ENCODE measurements at places on chromosomes 16 and 17.

GRCh38 chr16:15457400-15457799 is 23.0 kb downstream of the BMERB1 start:
- no peak for DNase-seq

DNA sequence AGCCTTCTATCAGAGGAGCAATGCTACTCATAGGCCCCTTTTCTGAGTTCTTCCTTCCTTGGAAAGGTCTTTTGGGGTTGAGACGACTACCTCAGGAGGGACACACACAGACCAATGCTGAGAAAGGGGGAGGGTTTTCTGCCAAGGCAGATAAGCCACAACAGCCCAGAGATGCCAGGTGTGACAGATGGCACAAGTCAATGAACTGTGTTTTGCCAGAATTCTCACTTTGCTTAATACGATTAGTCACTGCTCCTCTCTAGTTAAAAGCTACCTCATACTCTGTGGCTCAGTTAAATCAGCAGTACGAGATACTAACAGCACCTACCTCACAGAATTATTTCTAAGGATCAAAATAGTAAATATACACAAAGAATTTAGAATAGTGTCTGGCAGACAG is 8.0 kb downstream of the BRD7 start:
- no peak for DNase-seq

GRCh38 chr16:67150833-67151396 is at the start of gene B3GNT9:
TSS of gene B3GNT9 (minus strand) at chr16:67150998. CDS start at chr16:67150485, 513 bp downstream.
- DNase-seq: no peak

DNA sequence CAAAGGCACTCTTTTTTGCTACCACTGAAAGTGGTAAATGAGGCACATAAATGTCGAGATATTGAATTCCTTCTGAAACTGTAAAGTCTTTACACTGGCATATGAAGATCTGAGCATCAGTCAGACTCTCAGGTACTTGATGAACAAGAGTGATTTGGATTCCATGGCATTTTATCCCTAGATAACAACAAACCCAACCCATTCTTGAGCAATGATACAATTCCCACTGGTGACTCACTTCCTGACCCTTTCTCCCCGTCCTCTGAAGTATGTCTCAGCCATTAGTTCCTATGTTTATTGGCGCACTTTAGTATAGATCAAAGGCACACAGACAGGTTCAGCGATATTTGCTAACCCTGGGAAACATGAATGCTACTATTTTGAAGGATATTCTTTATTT is 147.0 kb upstream of the RBFOX1 start:
- no peak for DNase-seq

GRCh38 chr17:19705201-19705600 is 11.2 kb downstream of the SLC47A2 start:
- no peak for DNase-seq

DNA sequence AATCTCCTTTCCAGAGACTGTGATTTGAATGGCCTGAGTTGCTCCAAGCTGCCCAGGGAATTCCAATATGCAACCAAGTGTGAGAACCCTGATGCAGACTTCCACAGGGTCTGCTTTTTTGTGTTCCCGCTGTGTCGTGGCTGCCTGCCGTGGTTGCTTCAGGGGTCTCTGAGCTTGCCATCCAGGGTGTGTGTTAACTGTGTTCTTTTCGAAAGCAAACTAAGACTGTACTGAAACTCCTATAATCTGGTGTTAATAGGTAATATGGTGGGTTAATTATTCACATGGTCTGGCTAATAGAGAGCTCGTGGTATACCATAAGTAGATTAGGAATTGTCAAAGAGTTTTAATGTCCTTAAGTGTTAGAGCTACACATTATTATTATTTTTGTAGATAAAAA is 20.7 kb downstream of the UBN1 start:
- DNase-seq: no peak

GRCh38 chr16:85112364-85112763 is at the start of gene CIBAR2:
TSS of gene CIBAR2 (minus strand) at chr16:85112472. CDS start at chr16:85112352, 120 bp downstream.
- DNase-seq: no peak

DNA sequence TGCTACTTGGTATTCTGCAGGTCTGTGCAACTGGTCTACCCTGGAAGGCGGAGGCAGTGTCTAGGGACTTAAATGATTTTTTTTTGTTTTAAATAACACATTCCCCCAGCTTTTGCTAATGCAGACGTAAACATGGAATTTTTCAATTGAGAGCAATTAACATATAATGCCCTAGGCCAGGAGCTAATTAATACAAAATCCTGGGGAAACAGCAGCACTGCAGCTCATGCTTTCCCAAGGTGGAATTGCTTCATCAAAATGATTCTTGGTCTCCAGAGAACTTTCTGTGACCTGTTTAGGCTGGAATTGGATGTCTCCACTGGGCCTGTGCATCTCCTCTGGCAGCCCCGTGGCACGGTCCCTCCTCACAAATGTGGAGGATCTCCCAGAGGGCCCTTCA is 50.6 kb downstream of the SHISA9 start:
- DNase-seq: no peak

- no peak for DNase-seq
These were observed 6.9 kb downstream of the LMF1 start for GRCh38 chr16:963913-964312.

DNA sequence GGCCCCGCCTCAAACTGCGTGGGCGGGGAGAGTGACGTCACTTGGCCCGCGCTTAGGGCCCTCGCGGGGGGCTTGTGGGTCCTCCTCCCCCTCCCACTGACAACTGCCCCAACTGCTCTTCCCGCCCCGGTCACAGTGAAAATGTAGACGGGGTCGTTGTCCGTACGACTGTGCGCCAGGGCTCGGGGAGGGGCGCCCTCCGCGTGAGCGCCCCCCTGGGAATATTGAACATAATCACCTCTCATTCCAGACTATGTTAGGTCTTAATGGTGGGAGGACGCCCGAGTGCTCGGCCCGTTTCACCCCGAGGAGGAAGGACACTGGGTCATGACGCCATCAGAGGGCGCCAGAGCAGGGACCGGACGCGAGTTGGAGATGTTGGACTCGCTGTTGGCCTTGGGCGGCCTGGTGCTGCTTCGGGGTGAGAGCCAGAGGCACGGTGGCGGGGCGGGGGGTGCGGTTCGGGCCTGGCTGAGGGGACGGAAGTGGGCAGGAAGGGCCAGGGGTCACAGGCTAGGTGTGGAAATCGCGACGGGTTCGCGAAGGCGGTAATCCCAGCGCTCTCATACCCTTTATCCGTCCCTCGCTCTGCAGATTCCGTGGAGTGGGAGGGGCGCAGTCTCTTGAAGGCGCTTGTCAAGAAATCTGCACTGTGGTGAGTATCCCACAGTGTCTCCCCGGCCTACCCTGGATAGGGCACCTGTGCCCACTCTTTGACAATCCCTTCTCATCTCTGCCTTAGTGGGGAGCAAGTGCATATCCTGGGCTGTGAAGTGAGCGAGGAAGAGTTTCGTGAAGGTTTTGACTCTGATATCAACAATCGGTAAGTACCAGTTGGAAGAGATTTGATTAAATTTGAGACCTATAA is at the start of gene ELP5:
Gene ELP5 (plus strand): TSS at position 40 of the 868 bp plus-strand sequence. CDS start 336 bp downstream, at position 376.
- DNase-seq: peak; percentile 73

DNA sequence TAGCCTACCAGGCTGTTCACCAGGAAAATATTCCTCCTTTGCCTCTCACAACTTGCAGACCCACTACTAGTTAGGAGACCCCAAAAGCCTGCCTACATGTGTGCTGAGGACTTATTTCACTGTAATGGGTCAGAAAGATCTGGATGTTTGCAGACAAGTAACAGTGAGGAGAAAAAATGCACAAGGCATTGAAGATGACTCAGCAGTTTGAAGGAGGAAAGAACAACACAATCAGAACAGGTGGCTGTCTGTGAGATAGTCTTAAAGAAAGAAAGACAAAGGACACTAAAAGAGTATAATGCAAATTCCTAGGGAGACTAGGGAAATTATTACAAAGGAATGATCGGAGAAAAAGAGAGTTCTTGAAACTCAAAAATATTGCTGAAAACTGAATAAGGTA is 69.0 kb downstream of the ANKFN1 start:
- no peak for DNase-seq

- no peak for DNase-seq
These were observed 2.3 kb downstream of the NGFR start for GRCh38 chr17:49497148-49498028.

- DNase-seq: peak; percentile 20
These were observed 29.9 kb upstream of the ARL4D start for GRCh38 chr17:43368740-43369506.

DNA sequence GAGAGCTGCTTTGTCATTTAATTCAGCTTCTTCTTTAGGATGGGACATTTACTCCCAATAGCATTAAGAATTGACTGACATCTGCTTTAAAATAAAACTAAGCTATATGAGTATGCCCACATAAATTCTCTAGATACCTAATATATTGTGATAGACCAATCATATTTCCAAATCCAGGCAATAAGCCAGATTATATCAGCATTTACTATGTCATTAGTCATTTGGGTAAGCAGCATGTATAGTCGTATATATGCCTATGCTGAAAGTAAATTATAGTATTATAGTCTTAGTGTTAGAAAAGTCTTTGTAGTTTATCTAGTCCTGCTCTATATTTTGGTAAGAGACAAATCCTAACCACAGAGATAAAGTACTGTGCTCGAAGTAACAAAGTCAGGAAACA is 958.1 kb downstream of the KCNJ2 start:
- no peak for DNase-seq

DNA sequence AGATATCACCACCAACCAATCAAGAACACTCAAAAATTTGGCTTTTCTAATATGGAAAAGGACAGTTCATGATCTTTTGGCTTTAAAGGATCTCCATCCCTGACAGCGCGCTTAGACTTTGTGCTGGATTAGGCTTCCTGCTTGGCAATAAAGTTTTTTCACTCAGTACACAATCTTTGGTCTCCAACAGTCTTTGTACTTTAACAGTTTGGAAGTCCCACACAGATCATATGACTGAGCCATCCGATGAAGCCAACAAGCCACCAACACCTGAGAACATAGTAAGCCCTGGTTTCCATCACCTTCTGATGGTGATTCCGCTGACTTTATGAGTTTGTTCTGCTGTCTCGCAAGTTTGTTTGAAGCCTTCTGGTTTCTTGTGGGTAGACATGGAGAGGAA is 34.3 kb downstream of the SMURF2 start:
- DNase-seq: no peak

DNA sequence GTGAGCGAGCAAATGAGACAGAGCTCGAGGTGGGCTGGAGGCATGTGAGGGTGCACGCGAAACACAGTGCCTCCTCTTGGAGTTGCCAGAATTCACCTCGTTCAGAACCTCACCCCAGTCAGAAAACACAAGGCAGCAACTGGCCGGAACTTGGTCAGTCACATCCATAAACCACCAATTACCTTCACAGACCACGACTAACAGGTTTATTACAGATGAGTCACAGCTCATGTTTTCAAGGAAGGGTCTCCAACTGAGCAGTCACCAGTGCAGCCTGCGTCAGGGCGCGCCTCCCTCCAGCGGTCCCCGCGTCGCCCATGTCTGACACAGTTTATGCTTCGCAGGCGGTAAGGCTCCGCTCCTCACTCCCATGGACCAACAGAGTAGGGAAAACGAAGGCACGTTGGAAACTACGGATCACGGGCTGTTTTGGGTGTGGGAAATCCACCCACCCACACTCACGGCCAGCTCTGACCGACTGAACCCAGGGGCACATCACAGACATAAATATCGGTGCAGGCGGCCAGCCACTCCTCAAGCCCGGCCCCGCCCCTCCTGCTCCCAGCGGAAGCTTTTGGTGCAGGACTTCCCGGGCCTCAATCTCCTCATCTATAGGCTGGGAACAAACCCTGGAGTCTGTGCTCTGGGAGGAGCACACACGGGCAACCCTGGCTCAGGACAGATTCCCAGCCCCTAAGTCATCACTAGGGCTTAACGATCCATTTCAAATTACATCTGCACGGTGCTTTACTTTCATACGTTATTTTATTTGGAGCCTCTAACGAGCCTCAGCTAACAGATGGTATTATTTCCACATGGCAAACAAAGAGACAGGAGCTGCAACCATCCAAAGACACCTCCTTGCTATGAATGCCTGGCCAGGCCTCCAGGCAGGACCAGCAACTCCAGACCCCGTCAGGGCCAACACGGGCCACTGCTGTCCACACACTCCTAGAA is 126.3 kb downstream of the ZNF778 start:
- DNase-seq: no peak

DNA sequence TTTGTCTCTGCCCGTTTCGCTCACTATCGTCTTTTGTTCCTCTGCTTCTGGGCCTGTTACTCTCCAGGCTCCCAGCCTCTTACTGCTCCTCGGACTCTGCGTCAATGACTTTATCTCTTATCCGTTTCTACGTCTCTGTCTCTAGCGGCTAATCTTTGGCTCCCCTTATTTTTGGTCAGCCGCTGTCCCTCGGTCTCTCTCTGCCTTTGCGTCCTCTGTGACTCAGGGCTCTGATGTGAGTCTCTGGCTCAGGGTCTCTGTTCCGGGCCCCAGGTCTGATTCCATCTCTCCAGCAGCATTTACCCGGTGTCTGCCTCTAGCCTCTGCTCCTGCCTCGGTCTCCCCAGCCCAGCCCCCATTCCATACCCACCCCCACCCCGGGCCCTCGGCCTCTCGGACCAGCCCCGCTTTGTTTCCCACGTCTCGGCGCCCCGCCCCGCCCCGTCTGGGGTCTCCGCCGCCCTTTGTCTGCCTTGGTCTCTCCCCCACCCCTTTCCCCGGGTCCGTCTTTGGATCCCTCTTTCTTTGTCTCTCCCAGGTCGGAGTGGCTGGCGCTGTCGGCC is 547 bp upstream of the ZNF48 start:
- DNase-seq: no peak

- no peak for DNase-seq
These were observed 236.1 kb upstream of the C16orf82 start for GRCh38 chr16:26830428-26831127.

- no peak for DNase-seq
These were observed 479.3 kb downstream of the KCNJ18 start for GRCh38 chr17:22171631-22172030.

DNA sequence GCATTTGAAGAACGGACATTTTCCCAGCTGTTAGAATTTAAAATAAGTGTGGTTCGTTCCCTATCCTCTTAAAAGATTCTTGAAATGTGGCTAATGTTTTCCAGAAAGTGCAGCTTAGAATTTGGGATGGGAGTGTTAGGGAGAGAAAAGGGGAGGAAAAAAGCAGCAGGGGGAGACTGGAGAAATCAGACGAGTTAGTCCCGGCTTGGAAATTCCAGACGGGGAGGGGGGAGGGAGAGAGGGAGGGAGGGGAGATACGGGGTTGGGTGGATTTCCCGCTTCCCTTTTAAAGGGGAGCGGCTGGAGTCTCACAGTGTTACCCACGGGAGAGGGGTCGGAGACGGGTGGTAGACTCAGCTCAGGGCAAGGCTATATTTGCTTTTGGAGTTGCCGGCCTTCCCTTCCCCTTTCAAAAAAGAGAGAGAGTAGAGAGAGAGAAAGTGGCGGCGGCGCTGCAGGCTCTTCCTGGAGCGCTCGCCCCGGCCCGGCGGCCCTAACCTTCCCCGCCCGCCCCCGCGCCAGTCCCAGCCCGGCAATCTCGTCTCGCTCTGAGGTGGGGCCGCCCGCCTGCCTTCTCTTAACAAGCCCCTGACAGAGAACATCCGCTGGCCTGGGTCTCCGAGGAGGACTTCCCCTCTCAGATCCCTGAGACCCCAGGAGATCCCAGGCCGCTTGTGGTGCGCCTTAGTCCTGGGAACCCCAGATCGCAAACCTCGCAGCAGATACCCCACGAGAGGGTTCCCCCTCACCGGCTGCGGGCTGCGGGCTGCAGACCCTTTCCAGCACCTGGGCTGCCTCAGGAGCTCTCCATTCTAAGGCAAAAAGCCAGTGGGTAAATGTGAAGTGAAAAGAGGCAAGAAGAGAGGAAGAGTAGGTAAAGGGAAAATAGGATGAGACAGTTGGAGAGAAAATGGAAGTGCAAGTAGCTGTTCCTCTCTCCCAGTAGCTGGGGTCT is 6.6 kb downstream of the IGF2BP1 start:
- DNase-seq: no peak

Data from glomerular endothelial cell (primary cell).